ENCODE measurements at places on chromosomes 16 and 17.

GRCh38 chr16:4610011-4611005 lies 4.4 kb downstream of the UBALD1 start:
- DNase-seq: no peak

DNA sequence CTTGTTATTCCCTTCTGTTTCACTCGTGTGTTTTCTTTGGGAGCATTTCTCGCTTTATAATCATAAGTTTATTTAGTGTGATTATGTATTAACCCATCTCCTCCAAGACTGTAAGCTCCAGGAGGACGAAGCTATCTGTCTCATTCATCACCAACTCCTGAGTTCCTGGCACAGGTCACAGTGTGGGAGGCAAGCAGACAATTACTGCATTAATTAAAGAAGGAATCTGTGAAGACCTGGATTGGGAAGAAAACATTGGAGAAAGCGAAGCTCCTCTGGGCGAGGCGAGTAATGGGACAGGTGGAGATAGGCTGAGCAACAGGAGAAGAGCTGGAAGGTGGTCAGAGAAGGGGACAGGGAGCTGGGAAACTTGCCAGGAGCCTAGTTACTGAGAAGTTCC lies 7.8 kb upstream of the CAMKK1 start:
- no peak for DNase-seq

- DNase-seq: no peak
Measured at GRCh38 chr16:82755570-82756282, 129.0 kb downstream of the CDH13 start.

GRCh38 chr17:47335101-47335936 lies 11.6 kb downstream of the EFCAB13 start:
- DNase-seq: no peak

DNA sequence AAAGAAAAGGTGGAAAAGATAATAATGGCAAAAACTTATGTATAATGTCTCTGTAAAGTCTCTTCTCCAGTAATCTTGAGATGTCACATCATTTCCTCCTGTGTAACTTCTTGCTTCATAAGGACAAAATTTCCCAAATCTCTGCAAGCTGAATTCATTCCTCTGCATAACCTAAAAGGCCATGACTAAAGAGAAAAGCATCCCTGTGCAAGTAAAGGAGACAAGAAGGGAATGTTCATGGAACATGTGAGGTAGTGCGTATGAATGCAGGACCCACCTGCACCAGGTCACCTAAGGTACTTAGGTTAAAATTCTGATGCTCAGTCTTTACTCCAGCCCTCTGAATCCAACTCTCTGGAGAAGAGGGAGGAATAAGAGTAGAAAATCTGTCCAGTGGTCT lies 46.9 kb upstream of the NLK start:
- DNase-seq: no peak

- peak; percentile 81 for DNase-seq
Measured at GRCh38 chr16:2047330-2048115, at the start of the genes NTHL1 and TSC2. TSS of gene NTHL1 (minus strand) at chr16:2047834. CDS start at chr16:2047823, 11 bp downstream. TSS of gene TSC2 (plus strand) at chr16:2047985. CDS start at chr16:2048616, 631 bp downstream.

DNA sequence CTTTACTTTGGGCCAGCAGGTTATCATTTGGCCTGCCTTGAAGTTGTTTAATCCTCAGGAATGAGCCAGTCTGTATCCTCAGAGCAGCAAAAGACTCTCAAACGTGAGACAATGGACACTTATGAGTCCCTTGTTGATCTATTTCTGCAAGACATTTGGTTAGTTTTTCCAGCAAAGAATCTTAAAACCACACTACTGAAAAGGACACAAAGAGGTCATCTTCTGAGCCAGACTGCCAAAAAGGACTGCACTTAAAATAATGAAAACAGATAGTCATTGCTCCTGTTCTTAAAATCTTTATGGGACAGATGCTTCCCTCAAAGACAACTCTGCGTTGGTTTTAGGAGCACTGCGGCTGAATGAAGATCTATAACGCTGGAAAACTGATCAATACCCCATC lies 205.7 kb upstream of the PSMD7 start:
- no peak for DNase-seq

DNA sequence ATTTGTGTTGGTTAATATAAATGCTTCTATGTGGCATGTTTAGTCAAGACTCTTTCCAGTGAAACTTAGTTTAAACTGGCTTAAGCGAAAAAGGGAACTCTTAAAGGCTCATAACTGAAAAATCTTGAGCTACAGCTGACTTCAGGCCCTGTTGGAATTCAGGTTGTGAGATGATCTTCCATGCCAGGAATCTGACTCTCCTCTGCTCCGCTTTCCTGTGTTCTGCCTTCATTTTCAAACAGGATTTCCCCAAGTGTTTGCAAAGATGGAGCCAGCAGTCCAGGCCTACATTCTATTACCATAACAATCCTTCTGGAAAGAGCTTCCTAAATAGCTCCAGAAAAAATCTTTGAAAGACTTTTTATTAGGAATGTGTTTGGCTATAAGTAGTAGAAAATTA lies 134.9 kb downstream of the NLK start:
- no peak for DNase-seq

DNA sequence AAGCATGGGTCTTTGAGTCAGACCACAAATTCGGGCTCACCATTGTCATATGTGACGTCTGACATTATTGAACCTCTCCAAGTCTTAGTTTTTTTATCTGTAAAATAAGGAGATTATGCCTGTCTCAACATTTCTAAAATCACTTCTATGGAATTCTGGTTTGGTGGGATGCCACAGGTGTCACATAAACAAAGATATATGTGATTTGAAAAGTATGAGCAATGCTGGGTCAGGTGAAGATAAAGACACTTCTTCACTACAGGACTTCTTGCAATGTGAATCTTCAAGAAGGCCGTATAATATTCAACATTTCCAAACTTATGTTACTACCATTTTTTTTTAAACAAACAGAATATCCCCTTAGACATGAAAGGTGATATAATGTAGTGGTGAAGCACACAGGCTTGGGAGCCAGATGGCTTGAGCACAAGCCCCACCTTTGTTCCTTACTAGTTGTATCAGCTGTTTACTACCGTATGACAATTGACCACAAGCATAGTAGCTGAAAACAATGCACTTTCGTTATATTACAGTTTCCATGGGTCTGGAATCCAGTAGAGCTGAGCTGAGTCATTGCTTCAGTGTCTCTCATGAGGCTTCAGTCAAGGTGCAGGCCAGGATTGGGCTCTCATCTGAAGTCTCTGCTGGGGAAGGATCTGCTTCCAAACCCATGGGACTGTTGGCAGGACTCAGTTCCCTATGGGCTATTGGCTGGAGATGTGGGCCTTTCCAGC lies 87.7 kb downstream of the UTP18 start:
- DNase-seq: no peak

DNA sequence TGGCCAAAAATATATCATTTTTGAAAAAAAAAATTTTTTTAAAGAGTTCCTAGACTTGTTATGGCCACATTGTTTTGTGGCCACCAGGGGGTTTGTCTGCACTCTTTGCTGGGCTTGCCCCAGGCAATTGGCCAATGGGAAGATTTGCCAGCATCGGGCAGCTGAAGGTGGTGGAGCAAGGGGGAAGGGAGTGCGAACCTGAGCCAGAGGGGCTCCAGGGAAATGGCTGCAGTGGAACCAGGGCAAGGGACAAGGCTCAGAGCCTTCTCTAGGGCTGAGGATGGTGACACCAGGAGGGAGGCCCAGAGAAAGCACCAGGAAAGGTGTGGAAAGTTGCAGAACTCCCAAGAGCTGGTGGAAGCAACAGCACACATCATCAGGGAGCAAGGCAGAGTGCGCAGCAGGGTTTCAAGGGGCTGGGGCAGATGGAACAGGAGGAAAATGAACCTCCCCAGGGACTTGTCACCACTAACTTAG lies 15.5 kb upstream of the CMIP start:
- DNase-seq: no peak

DNA sequence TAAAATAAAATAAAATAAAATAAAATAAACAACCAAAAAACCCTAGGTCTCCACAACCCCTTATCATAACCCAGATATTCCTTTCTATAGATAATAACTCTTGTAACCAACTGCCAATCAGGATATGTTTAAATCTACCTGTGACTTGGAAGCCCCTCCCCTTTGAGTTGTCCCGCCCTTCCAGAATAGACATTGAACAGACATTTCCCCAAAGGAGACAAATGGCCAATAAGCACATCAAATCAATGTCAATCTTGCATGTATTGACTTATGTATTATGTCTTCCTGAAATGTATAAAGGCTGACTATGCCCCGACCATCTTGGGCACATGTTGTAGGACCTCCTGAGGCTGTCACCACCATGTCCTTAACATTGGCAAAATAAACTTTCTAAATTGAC lies 1.5 kb upstream of the MAPK7 start:
- DNase-seq: no peak

DNA sequence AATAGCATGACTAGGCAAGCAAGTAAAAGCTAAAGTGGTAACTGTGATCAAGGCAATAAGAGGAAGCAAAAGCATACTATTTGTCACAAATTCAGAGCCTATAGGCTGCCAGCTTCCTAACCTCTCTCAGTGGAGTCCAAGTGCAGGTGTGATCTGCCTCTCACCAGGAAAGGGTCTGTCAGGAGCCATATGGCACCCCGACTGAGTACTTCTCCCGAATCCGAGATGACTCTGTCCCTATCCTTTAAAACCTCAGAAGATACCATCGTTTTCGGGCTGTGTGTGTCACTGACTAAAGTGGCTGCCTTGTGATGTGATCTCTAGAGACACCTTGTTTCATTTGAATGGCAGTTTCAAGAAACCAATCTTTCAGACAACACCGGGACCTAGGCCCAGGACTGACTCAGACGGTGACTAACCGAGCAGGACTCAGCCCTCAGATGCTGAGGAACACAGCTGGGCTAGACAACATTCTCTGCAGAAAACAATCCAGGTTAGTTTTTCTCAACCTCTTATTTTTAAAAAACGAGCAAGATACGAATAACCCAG lies 63.6 kb downstream of the SMG6 start:
- peak; percentile 68 for DNase-seq

DNA sequence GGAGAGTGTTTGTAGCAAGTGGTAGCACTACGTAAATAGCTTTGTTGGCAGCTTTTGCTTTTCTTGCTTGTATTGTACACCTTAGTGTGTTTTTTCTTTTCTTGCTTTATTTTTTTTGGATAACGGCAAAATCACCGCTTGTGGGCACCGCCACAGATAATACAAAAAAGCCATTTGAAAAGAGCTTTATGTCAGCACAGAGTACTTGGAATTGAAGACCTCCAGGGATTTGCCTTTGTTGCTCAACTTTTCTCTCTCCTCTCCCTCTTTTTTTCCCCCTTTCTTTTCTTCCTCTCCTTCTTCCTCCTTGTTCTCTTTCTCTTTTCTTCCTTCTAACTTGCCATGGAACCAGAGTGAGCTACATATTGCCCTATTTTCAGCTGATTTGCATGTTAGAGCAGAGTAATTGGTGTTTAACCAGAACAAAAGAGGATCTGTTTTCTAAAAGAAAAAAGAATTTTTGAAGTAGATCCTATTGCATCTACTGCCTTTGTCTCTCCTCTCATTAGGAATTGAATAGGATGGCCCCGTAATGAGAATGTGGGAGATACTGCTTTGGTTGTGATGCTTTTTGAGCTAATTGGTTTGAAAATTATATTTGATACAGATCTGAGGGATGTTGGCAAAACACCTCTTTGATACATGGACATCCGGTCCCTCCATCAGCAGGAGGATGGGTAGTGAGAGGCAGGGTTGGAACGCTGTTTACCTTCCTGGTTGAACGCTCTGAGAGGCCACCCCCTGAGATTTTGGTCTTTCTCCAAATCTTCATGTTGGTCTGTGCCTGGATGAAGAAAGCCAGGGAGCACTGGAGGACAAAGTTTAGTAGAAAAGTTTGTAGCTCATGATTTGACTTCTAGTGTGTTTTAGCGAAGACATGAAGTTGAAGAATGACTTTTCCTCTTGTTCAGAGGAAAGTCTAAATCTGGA lies 85.6 kb downstream of the MSI2 start:
- no peak for DNase-seq

DNA sequence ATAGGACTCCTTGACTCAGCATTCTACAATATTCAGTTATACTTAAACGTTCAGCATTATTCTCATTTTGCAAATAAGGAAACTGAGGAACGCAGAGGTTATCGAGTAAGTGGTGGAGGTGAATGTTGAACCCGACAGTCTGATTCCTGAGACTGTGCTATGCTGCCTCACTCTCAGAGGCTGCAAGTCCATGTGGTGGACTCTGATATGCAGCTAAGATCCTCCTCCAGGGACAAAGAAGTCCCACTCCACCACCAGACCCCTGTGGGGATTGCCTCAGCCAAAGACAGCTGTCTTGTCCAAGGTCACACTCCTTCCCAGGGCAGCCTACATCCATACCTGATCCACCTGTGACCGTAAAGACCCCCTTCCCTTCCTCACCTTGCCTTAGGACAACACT lies 37.5 kb downstream of the ACSM2B start:
- no peak for DNase-seq

DNA sequence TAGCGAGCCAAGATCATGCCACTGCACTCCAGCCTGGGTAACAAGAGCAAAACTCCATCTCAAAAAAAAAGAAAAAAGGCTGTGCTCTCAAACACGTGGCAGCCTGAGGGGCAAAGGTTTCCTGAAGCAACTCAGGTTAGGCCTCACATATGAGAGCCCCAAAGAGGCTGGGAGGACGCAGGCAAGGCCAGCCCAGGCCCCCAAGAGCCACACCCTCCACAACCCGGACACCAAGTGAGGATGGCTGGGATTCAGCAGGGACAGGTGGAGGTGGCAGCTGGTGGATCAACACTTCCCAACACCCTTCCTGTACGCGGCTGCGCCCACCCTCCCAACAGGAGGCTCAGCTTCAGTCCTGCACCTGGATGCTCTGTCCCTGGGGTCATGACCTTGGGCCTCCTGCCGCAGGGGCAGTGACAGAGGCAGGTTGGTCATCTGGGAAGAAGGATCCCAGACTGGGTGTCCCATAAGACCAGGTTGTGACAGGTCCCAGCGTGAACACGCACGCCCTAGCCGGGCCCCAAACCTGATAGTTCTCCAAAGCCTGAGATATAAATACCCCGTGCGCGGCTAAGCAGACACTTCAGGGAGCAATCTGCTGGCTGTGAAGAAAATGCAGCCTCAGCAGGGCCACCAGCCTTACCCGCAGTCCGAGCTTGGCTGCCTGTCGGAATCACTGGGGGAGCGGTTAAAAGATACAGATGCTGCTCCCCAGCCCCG lies 78.1 kb downstream of the TIMM22 start:
- DNase-seq: no peak

DNA sequence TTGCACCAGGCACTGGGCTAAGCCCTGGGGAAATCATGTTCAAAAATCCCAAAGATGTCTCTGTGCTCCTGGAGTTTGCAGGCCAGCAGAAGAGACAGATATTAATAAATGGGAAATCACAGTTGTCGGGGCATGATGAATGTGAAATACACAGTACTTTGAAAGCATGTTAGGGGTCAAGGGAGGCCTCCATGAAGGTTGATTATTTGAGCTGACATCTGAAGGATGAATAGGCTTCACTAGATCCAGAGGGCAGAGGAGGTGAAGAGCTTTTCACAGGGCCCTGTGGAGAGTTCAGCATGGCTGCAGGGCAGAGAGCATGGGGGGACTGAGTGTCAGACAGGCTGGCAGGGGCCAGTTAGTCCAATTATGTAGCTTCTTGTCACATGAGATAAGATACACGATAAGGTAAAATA lies 2.6 kb downstream of the ANKRD40CL start:
- no peak for DNase-seq

- DNase-seq: no peak
Measured at GRCh38 chr17:1961189-1961588, 63.9 kb downstream of the RTN4RL1 start.

GRCh38 chr16:78310990-78311561 lies 211.6 kb downstream of the WWOX start:
- DNase-seq: no peak

All from retinal pigment epithelial cell (primary cell).